Activated CD4-positive, alpha-beta memory T cell treated with anti-CD3 and anti-CD28 coated beads for 36 hours (primary cell): ENCODE measurements at places on chromosomes 4 and X. TPM values are rescaled to one million over a fixed set of nuclear protein-coding genes. Genes with fewer than 3 reads are reported as not detected.
A peak's percentile ranks its signal among the peaks of the same experiment; 100 is the strongest.

- no peak for DNase-seq
Observed at GRCh38 chr4:2824329-2824835, 19.3 kb upstream of the ADD1 start.

- no peak for DNase-seq
Observed at GRCh38 chr4:81465406-81466340, 6.0 kb downstream of the RASGEF1B start.

- no peak for DNase-seq
Observed at GRCh38 chr4:139672732-139673131, 7.1 kb downstream of the MGST2 start.

- DNase-seq = no peak
Observed at GRCh38 chrX:38824176-38824575, 22.9 kb downstream of the MID1IP1 start.

GRCh38 chrX:108020631-108021030 is 24.2 kb upstream of the VSIG1 start:
- DNase-seq = no peak

- peak; percentile 81 for DNase-seq
Observed at GRCh38 chr4:1130316-1131186, 17.2 kb upstream of the RNF212 start.

GRCh38 chrX:10833299-10834169 is 213.1 kb upstream of the MID1 start:
- no peak for DNase-seq

DNA sequence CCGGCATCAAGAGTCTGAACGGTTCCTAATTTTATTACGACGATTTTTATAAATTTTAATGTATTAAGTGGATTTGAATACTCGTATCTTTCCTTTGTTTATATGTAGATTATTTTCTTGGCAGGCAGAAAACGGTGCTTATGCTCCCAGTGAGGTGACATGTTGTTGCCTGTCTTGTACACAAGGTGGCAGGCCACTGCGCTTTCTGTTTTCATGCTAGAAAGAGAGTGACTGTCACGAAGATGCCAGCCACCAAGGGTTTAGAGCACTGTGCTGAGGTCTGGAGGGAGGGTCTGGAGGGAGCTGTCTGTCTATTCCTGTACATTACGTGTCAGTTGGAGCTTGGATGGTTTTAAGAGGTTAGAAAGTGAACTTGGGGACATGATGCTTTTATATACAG is 87.7 kb downstream of the SHROOM2 start:
- peak; percentile 48 for DNase-seq

DNA sequence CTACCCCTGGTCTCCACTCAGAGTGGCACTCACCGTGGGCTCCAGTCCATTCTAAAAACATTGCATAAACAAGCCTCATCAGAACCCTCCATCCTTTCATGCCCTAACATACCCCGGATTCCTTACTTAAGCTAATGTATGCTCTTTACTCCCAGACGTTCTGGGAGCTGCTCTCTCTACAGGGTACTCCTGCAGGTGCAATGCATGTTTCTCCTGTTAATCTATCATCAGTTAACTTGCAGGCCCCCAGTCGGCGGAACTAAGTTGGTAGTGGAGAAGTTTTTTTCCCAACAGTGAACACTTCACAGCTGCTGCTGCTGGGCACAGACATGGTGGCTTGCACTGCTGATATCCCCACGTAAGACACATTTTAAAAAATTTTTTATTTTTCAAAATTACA is 161.6 kb upstream of the FAT1 start:
- no peak for DNase-seq

DNA sequence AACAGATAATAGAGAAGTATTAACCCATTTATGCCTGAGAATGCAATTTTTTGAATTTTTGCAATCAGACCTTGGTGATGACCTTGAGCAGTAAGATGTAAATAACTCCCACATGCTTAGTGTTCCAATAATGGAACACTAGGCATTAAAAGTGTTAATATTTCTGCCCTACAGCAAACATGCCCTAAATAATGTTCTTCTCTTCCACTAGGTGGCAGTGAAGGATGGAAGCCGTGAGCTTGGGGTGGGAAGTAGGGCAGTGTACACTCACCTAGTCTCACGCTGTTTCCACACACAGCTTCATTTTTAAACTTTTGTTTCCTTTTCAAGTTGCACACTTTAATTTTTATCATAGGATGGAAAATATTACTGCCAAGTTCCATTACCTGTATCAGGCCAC is 613.1 kb upstream of the HS3ST1 start:
- no peak for DNase-seq

DNA sequence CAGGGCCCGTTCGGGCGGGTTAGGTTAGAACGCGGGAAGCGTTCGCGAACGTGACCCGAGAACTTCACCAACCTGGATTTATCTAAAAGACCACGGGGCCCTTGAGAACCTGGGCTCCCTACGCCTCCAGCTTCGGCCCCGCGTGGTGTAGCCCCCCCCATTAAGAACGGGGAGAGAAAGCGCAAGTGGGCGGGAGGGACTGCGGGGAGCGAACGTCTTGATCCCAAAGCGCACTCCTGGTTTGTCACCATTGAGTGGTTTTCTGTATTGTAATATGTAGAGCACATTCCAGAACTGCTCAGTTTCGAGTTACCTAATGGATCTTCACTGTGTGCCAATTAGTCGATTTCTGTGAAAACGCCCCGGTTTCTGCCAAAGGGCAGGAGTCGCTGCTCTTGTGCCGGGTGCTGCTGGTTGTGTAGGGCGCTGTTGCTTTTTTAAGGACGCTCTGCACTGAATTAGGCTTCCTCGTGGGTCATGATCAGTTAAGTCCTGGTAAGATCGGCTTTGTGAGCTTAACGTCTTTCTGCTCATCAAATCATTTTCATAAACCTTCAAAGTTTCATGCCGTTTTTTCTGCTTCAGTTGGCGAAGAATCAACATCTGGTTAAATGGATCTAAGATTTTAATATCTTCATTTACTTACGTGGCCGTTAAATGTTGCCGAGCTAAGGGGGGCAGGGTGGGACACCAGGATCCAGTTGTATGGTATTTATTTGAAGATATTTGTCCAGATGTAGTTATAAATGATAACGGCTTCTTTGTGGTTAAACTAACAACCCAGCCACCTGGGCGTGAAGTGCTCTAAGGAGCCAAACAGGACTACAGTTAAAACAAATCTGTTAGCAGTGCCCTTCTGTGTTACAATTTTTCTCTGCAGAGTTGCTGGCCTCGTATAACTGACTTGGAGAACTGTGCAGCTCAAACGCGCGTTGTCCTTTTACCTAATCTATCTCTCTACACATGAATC is 809 bp downstream of the MND1 start:
- DNase-seq = peak; percentile 68

GRCh38 chr4:126427853-126428252 is 1113.1 kb downstream of the FAT4 start:
- no peak for DNase-seq

- no peak for DNase-seq
Observed at GRCh38 chrX:11135564-11136185, 24.5 kb downstream of the HCCS start.

- peak; percentile 22 for DNase-seq
Observed at GRCh38 chr4:119286377-119287002, 35.4 kb downstream of the FABP2 start.

GRCh38 chrX:38898261-38898660 is 97.0 kb downstream of the MID1IP1 start:
- no peak for DNase-seq

DNA sequence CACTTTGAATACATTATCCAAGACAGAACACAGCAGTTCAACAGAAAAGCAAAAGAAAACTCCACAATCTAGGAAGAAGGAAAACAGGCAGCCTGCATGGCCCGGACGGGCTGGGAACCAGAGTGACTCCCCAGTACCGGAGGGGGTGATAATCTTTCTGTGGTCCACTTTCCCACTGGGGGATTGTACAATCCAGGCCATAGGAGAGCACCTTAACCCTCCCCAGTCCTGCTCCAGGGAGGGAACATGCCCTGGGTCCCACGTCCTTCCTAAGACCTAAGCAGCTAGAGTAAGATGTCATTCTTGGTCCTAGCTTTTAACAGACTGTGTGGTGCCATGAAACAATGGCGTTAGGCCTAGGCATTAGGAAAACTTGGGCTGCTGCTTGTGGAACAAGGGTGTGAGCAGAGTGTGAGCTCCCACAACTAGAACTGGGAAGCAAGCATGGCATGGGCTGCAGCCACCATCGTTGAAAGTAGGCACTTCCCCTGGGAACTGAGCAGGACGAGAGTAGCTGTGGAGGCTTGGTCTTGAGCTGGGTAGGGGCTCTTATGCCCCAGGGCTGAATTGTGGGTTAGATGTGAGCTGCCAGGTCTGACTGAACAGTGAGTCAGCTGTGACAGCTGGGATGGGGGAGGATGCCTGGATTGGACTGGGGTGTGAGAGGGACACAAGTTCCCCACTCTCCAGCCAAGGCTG is 42.4 kb downstream of the NAT8L start:
- no peak for DNase-seq

GRCh38 chr4:158302076-158302866 is 92.0 kb downstream of the TMEM144 start:
- no peak for DNase-seq

DNA sequence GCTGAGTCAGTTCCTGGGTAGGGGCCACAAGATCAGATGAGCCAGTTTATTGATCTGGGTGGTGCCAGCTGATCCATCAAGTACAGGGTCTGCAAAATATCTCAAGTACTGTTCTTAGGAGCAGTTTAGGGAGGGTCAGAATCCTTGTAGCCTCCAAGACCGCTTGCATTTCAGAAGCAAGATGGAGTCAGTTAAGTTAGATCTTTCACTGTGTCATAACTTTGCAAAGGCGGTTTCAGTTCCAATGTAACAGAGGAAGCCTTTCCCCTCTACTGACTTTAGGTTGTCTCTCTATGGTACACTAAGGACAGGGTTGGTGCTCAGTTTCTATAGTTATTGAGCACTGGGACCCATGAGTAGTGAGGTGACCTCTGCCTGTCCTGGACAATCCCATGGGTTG is 127.3 kb upstream of the WDR1 start:
- DNase-seq = no peak

DNA sequence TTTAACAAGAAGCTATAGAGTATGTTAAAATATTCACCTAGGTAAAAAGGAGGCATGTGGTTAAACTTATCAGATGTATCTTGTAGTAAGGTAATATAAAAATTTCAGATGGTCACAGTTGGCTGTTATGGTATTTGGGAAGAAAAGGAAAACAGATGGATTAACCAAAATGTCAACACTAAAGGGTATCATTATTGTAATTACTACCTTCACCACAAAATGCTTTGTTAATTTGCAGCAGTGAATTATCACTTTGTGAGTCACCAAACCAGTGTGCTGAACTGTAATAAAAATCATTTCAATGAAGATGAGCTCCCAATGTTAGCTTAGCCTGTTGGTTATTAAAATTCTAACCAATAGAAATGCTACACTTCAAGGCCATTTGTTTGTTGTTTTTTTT is 233.9 kb downstream of the RPA4 start:
- DNase-seq = no peak

GRCh38 chr4:177108708-177109107 is 201.0 kb upstream of the NEIL3 start:
- no peak for DNase-seq

DNA sequence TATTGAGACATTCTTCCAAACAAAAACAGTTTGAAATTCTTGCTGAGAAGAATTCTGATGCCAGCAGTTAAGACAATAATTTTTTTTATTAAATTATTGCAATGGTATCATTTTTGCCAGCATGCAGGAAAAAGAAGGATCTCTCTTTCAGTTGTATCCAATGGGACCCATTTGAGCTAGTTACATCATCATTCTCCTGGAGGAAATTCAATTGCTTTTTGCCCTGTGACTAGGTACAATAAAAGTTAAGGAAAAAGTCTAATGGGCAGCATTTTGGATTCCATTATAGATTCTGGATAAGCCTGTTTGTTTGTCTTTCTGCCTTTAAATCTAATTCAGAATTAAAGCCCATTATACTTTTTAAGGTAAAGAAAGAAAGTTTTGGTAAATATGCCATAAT is 10.5 kb upstream of the FRYL start:
- DNase-seq = no peak

DNA sequence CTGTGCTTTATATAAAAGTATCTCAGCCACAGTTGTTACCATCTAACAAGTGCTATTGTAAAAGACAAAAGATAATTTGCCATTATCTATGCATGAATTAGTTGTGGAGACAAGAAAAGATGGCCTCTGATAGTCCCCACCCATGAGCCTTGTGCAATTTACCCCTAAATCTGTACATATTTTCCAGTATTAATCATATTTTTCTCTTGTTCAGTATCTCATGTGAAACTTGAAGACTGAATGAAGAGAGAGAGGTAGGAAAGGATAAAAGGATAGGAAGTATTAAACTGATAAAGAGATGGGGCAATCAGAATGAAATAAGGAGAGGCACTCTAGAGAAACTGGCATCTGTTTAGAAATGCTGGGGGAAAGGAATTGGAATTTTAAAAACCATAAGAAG is 3.7 kb downstream of the MYOZ2 start:
- DNase-seq = no peak

DNA sequence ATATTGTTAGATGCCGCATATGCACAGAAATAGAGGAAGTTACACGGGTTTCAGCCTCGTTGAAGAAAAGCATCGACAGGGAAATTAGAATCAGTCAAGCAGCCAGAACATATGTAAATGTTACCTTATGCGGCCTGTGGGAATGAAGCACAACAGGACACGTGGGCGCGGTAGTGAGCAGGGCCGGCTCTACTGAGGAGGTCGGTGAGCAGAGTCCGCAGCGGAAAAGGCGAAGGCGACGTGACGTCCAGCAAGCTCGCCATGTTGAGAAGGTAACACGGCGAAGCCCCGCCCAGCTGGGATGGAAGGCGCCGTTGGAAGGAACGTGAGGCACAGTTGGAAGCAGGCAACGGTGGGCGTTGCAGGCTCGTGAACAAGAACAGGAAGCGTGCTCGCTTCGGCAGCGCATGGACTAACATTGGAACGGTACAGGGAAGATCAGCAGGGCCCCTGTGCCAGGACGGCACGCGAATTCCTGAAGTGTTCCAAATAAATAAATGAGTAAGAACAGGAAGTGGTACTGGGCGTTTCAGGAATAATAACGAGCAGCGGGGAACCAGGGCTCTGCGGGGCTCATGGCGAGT is 54.6 kb downstream of the MTNR1A start:
- no peak for DNase-seq

GRCh38 chr4:174047363-174047762 is 236.1 kb downstream of the FBXO8 start:
- DNase-seq = no peak

GRCh38 chr4:31365006-31365690 is 645.0 kb downstream of the PCDH7 start:
- no peak for DNase-seq

- DNase-seq = no peak
Observed at GRCh38 chr4:88268913-88269312, 15.4 kb downstream of the PPM1K start.

TKTL1 gene
- 0.21 TPM for total RNA-seq

NAP1L2 gene
- 3.1 TPM for total RNA-seq

NDP gene
- total RNA-seq = not detected

DMRTC1B gene
- total RNA-seq = not detected

PNMA3 gene
- total RNA-seq = 1.2 TPM

PAGE4 gene
- not detected for total RNA-seq

ADGRL3 gene
- not detected for total RNA-seq

CD40LG gene
- 155 TPM for total RNA-seq

SETD7 gene
- total RNA-seq = 16.6 TPM

MID2 gene
- total RNA-seq = 9.7 TPM

PNMA5 gene
- not detected for total RNA-seq

HPRT1 gene
- 109 TPM for total RNA-seq

NALF2 gene
- 0.44 TPM for total RNA-seq

CDKL2 gene
- total RNA-seq = 0.97 TPM

THAP6 gene
- total RNA-seq = 19.4 TPM

OPN1LW gene
- not detected for total RNA-seq
